Muscle of leg (tissue), 16 donors: ENCODE measurements at places on chromosomes 13 and 19. TPM values are rescaled to one million over a fixed set of nuclear protein-coding genes. Genes with fewer than 3 reads are reported as not detected.

The CYP2F1 gene
- total RNA-seq: not detected

The KLK14 gene
- not detected for total RNA-seq

The IRGC gene
- total RNA-seq: not detected

The CCDC169 gene
- 4.3 TPM for total RNA-seq

The CGB5 gene
- 0.40 TPM for total RNA-seq

The OVOL3 gene
- total RNA-seq: not detected

The REEP6 gene
- 0.58 TPM for total RNA-seq

The MIA gene
- total RNA-seq: 3.3 TPM

The CERS1 gene
- 15.3 TPM for total RNA-seq

The C19orf81 gene
- total RNA-seq: 4.2 TPM

The MEIOSIN gene
- total RNA-seq: not detected

The SMAD9 gene
- 12.5 TPM for total RNA-seq

The LILRB3 gene
- 1.4 TPM for total RNA-seq
